ENCODE measurements at places on chromosomes 6 and 20. TPM values are rescaled to one million over a fixed set of nuclear protein-coding genes. Genes with fewer than 3 reads are reported as not detected.

Gene THBS2
- total RNA-seq, result 3,001 TPM

Gene LY6G6C
- not detected for total RNA-seq

Gene RCAN2
- total RNA-seq, result 1.2 TPM

Gene TFAP2A
- total RNA-seq, result 0.23 TPM

Gene AVP
- not detected for total RNA-seq

Gene MRPS10
- total RNA-seq, result 39.0 TPM

Gene KIAA0408
- 0.23 TPM for total RNA-seq

Gene TRIM15
- not detected for total RNA-seq

Gene VGLL2
- not detected for total RNA-seq

Gene FBXO5
- total RNA-seq, result 0.82 TPM

Gene C6orf58
- not detected for total RNA-seq

Data from smooth muscle cell of the coronary artery (primary cell).